Stimulated activated CD4-positive, alpha-beta T cell treated with anti-CD3 and anti-CD28 coated beads, Interleukin-2, amount 100 ng/mL, for 24 hours (primary cell): ENCODE measurements at places on chromosomes 2 and 18.

DNA sequence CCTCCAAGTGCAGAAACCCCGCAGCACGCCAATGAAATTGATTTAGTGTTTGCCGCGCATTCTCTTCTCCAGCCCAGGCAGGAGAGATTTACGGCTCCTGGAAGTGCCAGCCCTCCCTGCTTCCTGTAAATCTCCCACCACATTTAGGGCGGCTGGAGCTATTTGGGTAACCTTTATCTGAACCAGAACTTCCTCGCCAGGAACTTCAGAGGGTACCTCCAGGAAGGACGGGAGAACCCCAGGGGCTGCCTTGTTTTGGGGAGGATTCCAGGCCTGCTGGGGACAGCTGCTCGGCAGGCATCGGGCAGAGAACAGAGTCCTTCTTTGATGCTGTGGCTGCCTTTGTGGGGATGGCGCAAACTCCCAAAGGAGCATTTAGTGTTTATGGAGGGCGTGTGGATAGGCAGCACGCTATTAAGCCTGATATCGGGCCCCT is 122.0 kb upstream of the MYCN start:
- no peak for DNase-seq

GRCh38 chr2:98399140-98399539 is 45.5 kb upstream of the INPP4A start:
- DNase-seq = no peak

DNA sequence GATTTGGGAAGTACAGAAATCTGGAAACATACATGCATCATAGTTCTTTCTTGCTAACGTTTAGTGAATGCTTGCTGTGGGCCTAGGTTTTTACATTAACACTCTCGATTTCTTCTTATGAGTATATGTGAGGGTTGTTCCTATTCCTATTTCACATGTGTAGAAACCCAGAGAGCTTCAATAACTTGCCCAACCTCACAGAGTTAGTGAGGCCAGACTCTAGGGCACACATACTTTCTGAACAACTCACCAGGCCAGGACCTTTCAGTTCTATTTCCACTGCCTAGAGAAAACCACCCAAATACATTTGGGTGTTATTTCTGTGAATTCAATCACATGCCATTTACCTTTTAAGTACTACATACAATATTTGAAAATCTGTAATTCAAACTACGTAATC is 8.2 kb upstream of the KCTD1 start:
- no peak for DNase-seq

DNA sequence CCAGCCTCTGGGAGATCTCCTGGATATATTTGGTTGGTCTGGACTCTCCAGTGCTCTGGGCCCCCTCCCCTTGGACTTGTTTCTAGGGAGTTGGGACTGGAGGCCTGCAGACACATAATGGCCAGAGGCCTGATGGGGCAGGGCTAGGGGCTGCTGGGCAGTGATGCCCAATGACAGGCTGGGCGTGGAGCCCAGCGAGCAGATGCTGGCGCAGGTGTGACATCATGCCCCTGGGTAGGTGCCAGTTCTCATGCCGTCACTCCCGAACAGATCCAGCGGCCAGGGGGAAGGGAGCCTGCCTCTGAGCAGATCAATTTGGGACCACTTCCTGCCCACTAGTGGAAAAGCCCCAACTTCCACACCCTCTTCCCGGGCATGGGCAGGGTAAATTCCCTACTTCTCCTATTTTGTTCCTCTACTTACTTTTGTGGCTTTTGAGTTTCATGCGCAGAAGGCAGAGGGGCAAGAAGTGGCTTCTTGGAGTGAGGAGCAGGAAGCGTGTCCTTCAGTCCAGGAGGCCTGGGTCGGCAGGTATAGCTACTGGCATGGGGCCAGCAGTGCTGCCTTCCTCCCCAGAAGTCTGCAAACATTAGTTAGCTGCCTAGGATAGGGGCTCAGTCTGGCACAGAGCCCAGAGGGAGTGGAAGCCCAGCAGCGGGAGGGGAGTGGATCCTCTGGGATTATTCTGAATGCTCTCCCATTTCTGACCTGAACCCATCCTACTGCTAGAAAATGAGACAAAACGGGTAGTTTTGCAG is 6.1 kb downstream of the MPV17 start:
- no peak for DNase-seq

- no peak for DNase-seq
Measured at GRCh38 chr2:191297033-191297432, 51.8 kb downstream of the MYO1B start.

DNA sequence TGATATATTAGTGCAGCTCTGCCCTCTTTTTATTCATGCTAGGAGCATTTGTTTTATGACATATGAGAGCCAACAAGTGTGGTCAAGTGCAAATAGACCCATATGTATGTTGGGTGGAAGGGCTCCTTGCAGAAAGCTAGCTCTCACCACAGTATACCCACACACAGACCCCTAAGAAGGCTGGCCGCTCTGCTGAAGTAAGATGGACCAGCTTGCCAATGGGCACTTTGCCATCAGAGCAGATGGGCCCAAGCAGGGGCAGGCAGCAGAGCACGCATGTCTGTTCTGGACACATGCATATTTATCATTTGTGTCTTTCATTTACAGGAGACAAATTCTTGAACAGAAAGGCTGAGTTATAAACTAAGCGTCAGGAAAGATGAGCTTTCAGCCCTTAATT is 187.5 kb upstream of the DTNA start:
- no peak for DNase-seq

- DNase-seq = no peak
Measured at GRCh38 chr18:26454192-26454591, 94.2 kb downstream of the KCTD1 start.

DNA sequence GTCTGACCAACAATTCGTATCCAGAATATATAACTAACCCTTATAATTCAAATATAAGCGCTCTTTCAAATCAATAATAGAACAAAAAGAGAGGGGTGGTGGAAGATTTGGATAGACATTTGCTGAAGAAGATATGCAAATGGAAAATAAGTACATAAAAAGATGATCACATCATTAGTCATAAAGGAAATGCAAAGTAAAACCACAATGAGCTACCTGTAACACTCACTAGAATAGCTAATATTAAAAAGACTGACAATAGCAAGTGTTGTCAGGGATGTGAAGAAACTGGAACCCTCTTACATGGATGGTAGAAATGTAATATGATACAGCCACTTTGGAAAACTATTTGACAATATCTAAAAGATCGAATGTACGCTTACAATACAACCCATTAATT is 84.9 kb upstream of the MRPS9 start:
- DNase-seq = no peak

GRCh38 chr2:90207454-90208058 is 1516.1 kb downstream of the RPIA start:
- DNase-seq = no peak

- DNase-seq = no peak
Measured at GRCh38 chr2:151165105-151165684, 96.5 kb downstream of the RBM43 start.

DNA sequence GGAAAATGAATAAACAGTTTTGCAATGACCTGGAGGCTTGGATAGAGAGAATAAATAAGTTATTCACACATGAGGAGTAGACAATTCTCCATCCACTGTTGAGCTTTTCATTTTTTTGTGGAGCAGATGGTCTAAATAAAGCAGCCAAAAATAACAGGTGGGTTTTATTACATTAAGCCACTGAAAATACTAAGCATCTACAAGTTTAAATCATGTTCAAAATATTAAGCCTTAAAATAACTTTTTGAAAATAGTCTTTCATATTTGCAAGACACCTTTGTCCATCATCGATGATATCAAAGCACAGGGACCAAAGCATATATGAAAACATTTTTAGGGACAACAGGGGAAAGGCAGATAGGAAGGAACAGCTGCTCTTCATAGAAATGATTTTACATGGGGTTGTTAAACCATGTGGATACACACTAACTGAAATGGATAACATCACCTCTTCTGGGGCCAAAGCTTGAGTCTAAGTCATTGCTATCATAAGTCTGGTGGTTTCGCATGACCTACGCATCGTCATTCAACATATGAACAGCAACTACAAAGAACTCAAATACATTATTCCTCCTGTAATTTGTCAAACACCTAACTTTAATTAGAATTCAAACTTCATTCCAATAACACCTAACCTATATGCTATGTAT is 197.6 kb upstream of the CHST9 start:
- DNase-seq = no peak

- no peak for DNase-seq
Measured at GRCh38 chr2:27078267-27079194, at the start of gene EMILIN1. Gene EMILIN1, plus strand, starts transcription at chr2:27078615. Its CDS starts 451 bp downstream, at chr2:27079066.

DNA sequence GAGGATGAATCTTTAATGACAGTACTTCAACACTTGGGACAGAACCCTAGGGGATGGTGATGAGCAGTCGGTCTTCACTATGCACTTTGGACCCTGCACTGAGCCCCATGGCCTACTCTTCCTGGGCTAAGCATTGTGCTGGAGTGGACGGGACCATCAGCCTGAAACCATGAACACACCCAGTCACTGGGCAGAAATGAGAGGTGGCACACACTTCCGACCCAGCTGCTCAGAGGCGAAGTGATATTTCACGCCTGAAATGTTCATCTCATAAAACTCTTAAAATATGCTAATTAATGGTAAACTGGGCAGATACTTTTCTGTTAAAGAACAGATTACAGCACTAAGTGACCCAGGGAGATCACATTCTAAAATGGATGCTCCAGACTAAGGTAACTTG is 150.3 kb upstream of the NDUFV2 start:
- DNase-seq = no peak

DNA sequence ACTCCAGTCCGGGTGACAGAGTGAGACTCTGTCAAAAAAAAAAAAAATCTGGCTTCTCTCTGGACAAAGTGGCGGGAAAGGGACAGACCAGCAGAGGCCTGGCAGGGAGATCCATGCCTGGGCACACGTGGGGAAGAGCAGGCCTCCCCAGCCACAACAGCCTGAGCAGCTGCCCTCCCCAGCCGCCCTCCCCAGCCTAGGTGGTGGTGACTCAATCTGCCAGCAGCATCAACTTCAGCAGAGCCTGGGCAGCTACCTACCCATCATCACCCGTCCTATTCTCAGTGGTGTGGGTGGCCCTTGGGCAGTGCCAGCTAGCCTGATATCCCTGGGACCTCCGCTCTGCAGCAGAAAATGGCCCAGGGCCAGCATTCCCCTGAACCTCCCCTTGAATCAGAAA is 612.4 kb downstream of the FBXO15 start:
- no peak for DNase-seq

DNA sequence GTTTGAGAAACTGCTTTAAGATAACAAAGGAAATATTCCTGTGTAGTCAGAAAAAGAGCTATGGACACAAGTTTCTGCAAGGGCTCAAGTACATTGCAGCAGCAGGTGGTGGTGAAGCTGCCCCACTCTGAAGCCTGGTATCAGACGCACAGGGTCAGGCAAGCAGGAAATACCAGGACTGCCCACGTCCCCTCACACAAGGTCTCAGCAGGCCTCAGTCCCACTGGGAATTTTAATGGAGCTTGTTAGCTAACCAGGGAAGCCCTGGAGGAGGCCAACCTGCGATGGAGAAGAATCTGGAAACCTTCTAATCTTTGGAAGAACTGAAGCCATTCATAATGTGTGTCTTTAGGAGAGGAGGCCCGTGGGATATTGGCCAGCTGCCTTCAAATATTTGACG is 168.3 kb downstream of the UXS1 start:
- no peak for DNase-seq

GRCh38 chr2:182767578-182767977 is 51.5 kb downstream of the DNAJC10 start:
- DNase-seq = no peak

DNA sequence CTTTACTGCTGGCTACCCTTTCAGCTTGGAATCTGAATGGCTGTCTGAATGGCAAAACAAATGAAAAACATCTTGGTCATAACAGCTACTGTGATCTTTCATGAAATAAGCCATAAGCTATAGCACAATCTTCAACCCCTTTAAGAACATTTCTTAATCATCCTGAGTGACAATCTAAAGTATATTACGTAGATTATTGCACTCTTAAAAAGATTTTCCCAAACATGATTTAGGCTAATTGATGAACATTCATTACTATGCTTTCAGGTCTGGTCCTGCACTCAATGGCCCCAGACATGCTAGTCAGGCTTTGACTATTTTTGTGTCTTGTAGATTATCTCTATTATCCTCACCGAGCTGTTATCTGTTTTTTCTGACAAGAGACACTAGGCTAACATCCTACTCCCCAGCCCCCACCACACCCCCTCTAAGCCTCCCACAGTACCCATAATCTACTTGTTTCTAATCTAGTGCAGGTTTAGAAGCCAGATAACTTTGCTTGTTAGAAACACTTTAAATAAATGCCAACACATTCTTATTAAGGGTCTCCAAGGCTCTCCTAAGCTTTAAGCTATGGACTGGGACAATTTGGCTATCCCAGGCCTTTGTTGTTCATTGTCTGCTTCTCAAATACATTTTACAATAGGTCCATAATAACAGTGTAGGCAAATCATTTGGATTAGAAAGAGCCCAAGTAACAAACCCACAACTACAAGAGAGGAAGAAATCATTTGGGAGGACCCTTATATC is 4.2 kb downstream of the SMAD2 start:
- DNase-seq = no peak

DNA sequence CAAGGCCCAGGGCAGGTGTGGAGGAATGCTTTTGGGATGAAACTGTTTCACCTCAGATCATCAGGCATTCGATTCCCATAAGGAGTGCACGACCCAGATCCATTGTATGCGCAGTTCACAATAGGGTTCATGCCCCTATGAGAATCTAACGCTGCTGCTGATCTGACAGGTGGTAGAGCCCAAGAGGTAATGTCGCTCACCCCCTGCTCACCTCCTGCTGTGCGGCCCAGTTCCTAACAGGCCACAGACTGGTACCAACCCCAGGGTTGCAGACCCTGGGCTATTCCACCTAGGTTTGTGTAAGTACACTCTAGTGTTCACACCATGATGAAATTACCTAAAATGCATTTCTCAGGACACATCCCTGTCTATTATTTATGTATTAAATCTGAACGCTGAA is 72.5 kb downstream of the COPS8 start:
- DNase-seq = no peak
